ENCODE measurements at places on chromosomes 13 and 19.

DNA sequence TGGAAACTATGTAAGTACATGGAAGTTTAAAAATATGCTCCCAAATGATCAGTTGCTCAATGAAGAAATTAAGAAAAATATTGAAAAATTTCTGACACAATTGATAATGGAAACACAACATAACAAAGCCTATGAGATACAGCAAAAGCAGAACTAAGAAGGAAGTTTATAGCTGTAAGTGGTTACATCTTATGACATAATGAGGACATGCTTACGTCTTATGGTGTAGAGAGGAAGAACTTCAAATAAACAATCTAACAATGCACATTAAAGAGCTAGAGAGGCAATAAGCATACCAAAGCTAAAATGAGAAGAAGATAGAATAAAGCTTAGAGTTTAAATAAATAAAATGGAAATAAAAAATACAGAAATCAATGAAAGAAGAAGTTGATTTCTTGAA is 50.0 kb upstream of the CEACAM21 start:
- no peak for DNase-seq

DNA sequence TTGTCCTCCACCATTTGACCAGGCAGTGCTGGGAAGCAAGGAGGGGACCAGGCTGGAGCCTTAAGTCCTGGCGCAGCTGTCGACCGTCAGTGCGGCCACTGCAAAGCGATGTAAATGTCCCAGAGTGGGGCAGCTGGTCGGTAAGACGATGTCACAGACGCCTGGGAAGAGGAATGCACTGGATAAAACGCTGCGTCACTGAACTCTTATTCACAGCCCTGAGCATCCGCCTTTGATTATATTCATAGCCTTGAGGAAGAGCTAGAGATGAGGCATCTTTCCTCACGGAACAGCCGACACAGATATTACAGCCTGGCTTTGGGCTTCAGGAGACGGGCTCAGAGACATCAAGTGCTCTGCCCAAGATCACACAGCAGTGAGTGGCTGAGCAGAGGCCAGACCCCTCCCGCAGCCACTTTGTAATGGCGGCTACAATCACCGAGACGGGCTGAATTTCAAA is 17.6 kb upstream of the TUBGCP3 start:
- no peak for DNase-seq

GRCh38 chr13:27267596-27267995 is 3.0 kb upstream of the RASL11A start:
- no peak for DNase-seq

GRCh38 chr19:20028611-20029010 is 10.7 kb downstream of the ZNF682 start:
- DNase-seq, result no peak

DNA sequence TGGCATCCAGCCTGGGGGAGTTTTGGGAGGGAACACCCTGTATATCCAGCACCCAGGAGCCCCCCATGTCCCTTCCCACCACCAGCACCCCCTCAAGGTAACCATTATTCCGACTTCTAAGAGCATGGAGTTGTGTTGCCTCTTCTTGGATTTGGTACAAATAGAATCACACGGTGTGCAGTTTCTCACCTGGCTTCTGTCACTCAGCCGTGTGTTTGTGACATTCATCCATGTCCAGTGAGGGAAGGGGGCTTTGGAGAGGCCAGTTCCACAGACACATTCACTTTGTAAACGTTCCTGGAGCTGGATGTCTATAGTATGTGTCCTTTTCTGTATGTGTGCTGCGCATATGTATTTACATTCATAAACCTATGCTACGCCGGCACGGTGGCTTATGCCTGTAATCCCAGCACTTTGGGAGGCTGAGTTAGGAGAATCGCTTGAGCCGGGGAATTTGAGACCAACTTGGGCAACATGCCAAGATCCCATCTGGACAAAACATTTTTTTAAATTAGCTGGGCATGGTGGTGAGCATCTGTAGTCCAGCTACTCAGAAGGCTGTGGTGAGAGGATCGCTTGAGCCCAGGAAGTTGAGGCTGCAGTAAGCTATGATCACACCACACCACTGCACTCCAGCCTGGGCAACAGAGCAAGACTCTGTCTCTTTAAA is 36.6 kb downstream of the MYH14 start:
- no peak for DNase-seq

- DNase-seq, result no peak
Observed at GRCh38 chr13:30845297-30846214, 60.5 kb upstream of the MEDAG start.

DNA sequence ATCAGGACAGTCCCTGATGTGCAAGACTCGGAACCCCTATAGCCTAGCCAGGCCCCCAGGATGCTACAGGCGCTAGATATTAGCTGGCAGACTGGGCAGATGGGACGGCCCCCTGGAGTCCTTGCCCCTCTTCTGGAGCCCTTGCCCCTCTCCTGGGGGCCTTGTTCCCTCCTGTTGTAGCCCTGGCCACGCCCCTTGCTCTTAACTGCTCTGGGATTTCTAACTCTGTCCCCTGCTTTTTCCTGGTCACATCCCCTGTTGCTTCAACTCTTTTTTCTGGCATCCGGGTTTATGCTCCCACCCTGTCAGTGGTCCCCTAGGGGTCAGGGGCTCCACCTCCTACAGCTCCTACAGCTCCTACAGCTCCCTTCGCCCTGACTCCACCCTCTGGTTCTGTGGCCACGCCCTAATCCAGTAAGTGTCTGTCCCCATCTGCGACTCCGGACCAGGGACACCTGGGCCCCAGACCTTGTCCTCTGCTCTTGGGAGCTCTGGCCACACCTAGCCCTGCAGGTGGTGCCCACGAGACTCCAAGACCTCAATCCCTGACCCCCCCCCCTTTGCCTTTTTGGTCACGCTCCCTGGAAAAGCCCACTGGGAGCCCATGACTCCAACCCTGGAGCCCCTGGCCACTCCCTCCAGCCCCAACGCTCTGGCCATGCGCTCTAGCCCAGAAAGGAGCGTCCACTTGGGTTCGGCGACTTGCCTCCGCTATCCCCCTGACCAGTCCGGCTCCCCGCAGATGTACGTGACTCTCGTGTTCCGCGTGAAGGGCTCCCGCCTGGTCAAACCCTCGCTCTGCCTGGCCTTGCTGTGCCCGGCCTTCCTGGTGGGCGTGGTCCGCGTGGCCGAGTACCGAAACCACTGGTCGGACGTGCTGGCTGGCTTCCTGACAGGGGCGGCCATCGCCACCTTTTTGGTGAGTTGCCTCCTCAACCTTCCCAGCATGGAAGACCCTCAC is 6.8 kb downstream of the PLPPR2 start:
- DNase-seq, result no peak

- DNase-seq, result no peak
Observed at GRCh38 chr13:22198641-22199217, 527.9 kb downstream of the FGF9 start.

GRCh38 chr19:16234552-16235445 is 37.1 kb downstream of the AP1M1 start:
- no peak for DNase-seq

- no peak for DNase-seq
Observed at GRCh38 chr19:17512574-17512939, 1.1 kb downstream of the PGLS start.

DNA sequence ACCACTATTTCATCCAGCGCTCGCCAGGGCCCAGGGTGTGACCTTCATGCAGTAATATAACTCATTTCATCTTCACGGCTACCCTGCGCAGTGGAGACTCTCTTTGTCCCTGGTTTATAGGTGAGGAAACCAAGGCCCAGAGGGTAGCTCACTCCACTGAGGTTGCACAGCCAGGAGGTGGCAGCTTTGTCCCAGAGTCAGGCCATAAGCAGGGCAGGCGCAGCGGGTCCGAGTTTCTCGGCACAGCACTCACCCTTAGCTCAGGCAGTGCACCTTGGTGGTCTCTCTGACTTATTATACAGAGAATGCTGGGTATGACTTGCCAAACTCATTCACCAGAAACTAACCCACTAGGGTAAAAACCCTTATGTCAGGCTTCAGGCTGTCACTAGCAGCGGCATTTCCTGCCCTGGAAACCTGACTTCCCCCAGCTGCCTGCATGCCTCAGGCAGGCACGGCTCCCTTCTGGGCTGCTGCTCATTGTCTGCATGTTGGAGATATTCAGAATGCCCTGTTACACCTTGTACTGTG is 24.5 kb downstream of the PPP5C start:
- DNase-seq, result no peak

GRCh38 chr19:22257916-22258315 is 28.3 kb upstream of the ZNF729 start:
- DNase-seq, result no peak

- DNase-seq, result no peak
Observed at GRCh38 chr19:53147645-53148044, 11.2 kb downstream of the ZNF347 start.

GRCh38 chr19:18446811-18447359 is 9.0 kb upstream of the ISYNA1 start:
- no peak for DNase-seq

GRCh38 chr13:99144306-99144705 is 56.3 kb upstream of the UBAC2 start:
- no peak for DNase-seq

DNA sequence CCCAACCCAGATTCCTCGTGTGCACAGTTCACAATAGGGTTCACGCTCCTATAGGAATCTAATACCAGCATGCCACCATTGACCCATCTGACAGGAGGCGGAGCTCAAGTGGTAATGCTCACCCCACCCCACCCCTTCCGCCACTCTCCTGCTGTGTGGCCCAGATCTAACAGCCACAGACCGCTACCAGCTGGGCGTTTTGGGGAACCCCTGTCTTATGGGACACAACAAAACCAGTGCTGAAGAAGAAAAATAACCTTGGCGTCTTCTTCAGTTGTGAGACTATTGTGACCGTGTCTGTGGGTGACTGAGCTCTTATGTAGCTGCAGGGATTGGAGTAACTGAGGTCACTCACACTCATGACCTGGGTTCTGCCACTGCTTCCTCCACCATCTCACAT is 5.2 kb upstream of the OR10H1 start:
- DNase-seq, result no peak

- no peak for DNase-seq
Observed at GRCh38 chr19:11401808-11402543, 17.1 kb downstream of the RGL3 start.

DNA sequence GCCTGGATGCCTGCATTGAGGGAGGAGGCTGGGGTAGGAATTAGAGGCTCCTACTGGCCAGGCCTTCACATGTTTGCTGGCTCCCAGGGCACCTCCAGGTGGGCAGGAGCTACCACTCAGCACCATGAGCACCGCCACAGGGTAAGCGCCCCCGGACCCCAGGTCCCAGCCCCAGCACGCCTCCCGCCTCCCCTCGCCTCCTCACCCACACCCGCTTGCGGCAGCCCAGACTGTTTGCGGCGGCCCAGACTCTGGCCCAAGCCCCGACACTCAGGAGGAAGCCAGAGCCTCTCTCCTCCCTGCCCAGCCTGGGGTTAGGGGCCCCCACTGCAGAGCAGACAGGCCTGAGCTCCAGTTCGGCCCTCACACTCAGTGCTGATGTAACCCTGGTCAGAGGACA is 652 bp downstream of the EPS8L1 start:
- no peak for DNase-seq

DNA sequence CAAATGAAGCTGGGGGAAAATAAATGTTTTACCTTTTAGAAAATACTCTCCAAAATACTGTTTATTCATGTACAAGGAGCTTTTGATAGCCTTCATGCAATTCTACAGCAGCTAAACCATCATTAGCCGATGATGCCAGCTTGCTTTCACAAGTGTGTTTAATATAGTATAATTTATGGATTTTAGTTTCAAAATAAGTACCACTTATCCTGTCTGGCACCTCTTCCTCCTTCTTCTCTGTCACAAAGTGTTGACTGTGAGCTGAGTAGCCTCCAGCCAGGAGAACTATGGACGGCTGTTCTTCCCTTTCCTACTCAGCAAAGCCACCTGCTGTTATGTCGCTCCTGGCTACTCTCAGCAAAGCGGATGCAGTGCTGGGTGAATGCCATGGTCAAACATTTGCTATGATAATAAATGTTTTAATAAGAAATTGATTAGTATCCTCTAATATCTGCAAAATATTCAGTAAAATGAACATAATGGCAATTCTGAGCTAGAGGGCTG is 238.2 kb downstream of the LIG4 start:
- DNase-seq, result no peak

DNA sequence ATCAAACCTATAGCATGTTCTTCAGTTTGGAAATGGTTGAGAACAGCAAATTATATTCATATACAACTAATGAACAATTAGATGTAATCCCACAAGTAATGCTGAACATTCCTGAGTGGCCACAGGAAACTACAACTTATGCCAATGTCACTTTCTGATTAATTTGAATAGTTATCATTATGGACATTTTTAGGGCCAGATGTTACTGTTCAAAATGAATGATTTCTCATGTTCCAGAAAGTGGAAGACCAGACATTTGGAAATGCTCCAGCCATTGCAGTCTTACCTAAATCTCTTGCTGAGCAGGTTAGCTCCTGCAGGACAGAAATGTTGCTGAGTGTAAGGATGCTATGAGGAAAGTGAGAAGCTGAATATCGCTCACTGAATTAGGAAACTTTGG is 819.8 kb downstream of the PCDH9 start:
- DNase-seq, result no peak

DNA sequence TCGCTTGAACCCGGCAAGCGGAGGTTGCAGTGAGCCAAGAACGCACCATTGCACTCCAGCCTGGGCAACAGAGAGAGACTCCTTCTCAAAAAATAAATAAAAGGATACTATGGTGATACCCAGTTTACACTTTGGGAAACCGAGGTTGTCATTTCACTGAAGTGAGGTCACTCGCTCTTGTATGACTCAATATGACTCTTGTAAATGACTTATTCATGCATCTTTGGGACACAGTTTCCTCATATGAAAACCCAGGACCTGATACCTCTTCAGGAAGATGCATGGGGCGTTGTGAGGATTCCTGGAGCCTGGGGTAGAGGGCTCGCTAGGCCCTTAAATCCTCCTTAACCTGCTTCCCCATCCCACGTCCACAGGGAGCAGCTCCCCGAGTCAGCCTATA is 4.5 kb downstream of the PSMD8 start:
- no peak for DNase-seq

DNA sequence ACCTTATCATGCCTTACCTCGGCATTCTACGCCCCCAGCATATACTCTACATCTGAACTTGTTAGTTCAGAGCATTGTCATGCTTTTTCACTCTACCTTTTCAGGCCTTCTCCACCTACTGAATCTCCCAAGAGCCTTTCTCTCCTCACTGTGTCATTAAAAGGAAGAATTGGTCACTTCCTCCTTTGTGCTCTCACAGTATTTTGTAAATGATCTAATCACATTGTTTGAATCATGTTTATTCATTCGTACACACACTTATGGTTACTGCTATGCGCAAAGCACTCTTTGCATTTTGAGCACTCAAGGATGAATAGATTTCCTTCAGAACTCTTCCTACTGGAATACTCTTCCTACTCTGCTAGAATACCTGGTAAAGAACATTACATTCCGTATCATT is 15.8 kb upstream of the ELF1 start:
- no peak for DNase-seq

- DNase-seq, result no peak
Observed at GRCh38 chr13:104996022-104996421, 1539.4 kb downstream of the EFNB2 start.

GRCh38 chr13:96963786-96964475 is 30.3 kb downstream of the OXGR1 start:
- no peak for DNase-seq

DNA sequence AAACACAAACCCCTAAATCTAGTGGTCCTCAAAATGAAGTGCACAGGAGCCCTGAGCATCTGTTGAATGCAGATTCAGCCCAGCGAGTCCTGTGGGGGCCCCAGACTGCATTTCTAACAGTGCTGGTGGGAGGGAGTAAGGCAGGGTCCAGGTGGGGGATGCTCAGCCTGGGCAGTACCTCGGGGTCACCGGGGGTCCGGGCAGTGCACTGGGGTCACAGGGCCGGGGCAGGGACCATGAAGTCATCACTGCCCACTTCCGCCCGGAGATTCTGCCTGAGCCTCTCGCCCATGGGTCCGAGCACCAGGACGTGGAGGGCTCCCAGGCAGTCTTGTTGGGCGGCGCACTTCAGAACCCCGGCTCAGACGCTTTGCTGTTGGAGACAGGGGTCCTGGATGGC is 838 bp upstream of the ATP4B start:
- DNase-seq, result no peak
